ENCODE measurements at places on chromosomes 4 and X.

- DNase-seq, result no peak
Observed at GRCh38 chr4:138182838-138183426, 59.2 kb downstream of the SLC7A11 start.

DNA sequence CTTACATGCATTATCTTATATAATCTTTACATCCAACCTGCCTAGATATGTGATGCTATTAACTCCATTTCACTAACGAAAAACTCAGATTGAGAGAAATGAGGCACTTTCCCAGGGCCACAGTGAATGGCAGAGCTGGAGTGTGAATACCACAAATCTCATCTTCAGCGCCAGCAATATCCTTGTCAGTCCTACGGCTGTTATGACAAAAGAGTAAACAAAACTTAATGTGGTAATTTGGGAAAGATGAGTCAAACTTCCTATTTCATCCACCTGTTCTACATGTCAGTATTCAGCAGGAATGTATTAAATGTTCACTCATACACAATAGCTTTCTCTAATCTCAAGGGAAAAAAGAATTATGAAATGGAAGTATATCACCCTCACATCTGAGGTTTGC, 56.9 kb downstream of the FAT1 start:
- DNase-seq, result no peak

DNA sequence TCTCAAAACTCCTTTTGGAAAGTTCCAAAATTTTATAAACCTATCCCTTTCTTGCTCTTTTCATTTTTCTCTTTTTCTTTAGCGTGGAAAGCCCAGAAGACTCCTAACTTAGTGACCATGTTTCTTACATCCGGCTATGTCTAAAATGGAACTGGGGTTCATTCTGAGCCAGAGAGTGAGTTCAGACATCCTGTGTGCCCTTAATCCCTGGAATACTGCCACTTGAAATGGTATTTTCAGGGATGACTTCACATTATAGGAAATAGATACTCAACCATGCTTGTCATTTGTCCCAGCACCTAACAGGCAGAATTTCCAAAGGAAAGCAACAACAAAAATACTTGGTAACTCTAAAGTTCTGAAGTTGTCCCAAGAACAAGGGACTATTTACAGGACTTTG, 379.6 kb downstream of the ARHGAP24 start:
- no peak for DNase-seq

DNA sequence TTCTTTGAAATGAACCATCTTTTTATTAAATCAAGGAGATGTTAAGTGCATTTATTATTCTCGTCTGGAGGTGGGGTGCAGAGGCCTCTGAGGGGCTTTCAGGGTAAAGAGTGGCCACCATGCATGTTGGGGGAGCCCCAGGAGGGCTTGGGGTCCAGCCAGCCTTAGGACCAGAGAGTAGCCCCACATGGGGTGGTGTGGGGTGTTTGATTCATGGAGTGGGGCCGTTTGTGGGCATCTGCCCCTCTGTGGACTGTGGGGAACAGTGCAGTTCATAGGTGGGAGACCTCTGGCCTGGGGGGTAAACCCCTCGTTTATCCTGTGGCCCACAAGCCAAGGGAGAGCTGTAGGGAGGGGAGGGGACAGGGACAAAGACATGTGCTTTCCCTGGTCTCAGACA, 26.9 kb downstream of the HTRA3 start:
- DNase-seq, result no peak

- DNase-seq, result peak; percentile 9
Observed at GRCh38 chr4:186021461-186022167, 47.3 kb upstream of the TLR3 start.
